ENCODE measurements at places on chromosomes 1 and 21.

- peaks cover 64% of the 10 kb centered on the region for H3K36me3 ChIP-seq
- no peak overlapping the region for H3K27ac ChIP-seq
- peak; percentile 14 for DNase-seq
These were observed 12.6 kb downstream of the METTL13 start for GRCh38 chr1:171794085-171794484.

- H3K27ac ChIP-seq: no peak overlapping the region
- DNase-seq: no peak
- H3K36me3 ChIP-seq: no peaks in the 10 kb centered on the region
These were observed 8.4 kb upstream of the FAAP20 start for GRCh38 chr1:2202843-2203601.

DNA sequence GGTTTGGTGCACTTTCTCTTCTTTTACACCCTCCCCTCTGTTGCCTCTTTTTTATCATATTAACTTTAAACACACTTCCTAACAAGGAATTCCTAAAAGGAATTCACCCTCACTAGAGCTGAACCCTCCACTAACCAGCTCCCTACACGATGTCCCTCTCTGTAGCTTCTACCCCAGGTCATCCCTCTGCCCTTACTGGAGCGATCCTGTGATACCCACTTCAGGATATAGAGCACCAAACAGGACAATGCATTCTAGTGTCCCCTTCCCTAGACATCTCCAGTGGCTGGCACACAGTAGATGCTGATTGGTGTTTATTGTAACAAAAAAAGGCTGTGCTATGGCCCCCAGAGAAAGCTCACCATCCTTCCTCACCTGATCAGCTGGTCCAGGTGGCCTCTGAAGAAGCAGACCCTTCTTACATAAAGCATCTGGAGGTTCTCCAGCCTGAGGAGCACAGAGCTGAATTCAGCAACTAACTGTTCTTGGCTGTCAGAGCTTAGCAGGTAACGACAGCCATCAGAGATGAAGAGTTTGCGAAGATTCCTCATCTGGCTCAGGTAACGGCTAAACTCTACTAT is 1.4 kb downstream of the PRAMEF18 start:
- no peak overlapping the region for H3K4me3 ChIP-seq
- no peak for DNase-seq
- H3K27me3 ChIP-seq: no peaks in the 10 kb centered on the region
- no peaks in the 10 kb centered on the region for H3K4me1 ChIP-seq

- peak; percentile 39 for DNase-seq
- no peak overlapping the region for H3K4me3 ChIP-seq
- H3K36me3 ChIP-seq: peaks cover 35% of the 10 kb centered on the region
- no peak overlapping the region for H3K27ac ChIP-seq
- H3K4me1 ChIP-seq: peaks cover 53% of the 10 kb centered on the region
- no peaks in the 10 kb centered on the region for H3K27me3 ChIP-seq
These were observed 4.3 kb downstream of the PRMT2 start for GRCh38 chr21:46639489-46640386.

- no peak for DNase-seq
- H3K27me3 ChIP-seq: no peaks in the 10 kb centered on the region
- no peak overlapping the region for H3K4me3 ChIP-seq
- H3K4me1 ChIP-seq: no peaks in the 10 kb centered on the region
These were observed 16.3 kb upstream of the FOXE3 start for GRCh38 chr1:47399846-47400155.

DNA sequence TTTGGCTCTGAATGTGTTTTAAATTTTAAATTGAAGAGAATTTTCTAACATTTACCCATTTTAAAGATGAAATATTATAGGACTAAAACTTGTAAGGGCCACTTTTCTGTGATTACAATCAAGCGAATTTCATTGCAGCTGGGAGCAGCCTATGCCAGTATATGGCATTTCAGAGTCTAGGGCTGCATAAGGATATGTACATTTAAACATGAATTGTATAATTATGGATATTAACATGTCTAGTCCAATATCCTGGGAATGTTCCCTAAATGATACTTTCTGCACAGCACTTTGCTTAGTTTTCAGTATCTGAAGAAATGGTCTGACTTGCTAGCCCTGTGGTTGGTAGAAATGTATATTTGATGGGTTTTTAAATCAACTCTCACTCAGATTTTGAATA is 8.4 kb downstream of the KCNJ15 start:
- no peak for DNase-seq
- H3K4me1 ChIP-seq: no peaks in the 10 kb centered on the region
- H3K36me3 ChIP-seq: no peaks in the 10 kb centered on the region
- H3K27me3 ChIP-seq: no peaks in the 10 kb centered on the region

DNA sequence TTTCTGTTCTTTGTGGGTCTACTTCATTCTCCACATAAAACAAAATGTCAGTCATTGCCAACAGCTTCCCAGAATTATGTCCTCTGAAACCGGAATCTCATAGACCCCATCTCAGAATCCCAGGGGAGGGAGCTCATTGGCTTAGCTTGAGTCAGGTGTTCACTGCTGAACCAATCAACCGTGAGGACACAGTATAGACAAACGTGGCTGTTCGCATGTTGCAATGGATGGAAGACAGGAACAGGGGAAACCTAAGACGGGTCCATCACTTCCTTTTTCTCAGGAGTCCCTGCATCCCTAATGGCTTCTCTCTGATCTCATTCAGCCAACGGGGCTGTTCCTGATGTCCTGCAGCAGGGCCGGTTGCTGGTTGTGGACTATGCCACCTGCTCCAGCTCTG is 9.1 kb downstream of the CELA2A start:
- H3K27me3 ChIP-seq: no peaks in the 10 kb centered on the region
- DNase-seq: no peak
- H3K4me3 ChIP-seq: no peak overlapping the region
- no peak overlapping the region for H3K27ac ChIP-seq
- H3K4me1 ChIP-seq: no peaks in the 10 kb centered on the region

- no peaks in the 10 kb centered on the region for H3K27me3 ChIP-seq
- no peak overlapping the region for H3K27ac ChIP-seq
- H3K4me1 ChIP-seq: no peaks in the 10 kb centered on the region
- H3K4me3 ChIP-seq: no peak overlapping the region
- DNase-seq: no peak
These were observed 574.2 kb downstream of the NUF2 start for GRCh38 chr1:163896001-163896400.

DNA sequence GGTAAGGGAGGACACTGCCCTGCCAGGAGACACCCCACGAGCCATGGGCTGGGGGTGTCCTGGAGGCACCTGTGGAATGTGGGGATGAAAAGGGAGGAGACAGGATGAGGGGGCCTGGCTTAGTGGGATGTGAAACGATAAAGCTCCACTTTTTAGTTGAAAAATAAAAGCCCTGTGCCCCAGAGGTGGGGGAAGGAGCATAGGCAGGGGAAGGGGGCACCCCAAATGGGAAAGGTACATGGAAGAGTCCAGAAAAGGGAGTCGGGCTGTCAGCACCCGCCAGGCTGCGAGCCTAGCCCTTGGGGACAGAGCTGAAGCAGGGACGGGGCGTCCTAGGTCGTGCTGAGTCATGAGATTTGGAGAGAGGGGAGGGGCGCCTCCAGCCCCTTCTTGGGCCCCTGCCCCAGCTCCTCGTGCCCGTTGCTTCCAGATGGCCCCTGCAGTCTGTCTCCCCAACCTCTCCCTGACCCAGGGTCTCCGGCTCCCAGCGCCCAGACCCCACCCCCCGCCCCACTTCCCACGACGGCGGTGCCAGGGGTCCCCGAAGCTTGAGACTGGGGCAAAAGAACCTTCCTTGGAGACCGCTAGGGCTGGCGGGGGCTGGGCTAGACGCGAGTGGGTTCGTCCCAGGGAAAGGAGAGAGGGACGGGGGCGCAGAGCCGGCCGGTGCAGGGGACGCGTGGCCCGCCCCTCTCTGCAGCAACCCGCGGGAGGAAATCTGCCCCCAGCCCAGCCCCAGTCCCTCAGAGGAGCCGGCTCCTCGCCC is 795 bp downstream of the SYT2 start:
- H3K27me3 ChIP-seq: peaks cover 27% of the 10 kb centered on the region
- no peaks in the 10 kb centered on the region for H3K4me1 ChIP-seq
- no peak overlapping the region for H3K4me3 ChIP-seq
- no peak overlapping the region for H3K27ac ChIP-seq
- no peak for DNase-seq
- no peaks in the 10 kb centered on the region for H3K36me3 ChIP-seq

- peaks cover 55% of the 10 kb centered on the region for H3K4me1 ChIP-seq
- no peaks in the 10 kb centered on the region for H3K27me3 ChIP-seq
- H3K36me3 ChIP-seq: no peaks in the 10 kb centered on the region
- peak overlapping the region; percentile 89 for H3K27ac ChIP-seq
- peak overlapping the region; percentile 73 for H3K4me3 ChIP-seq
- peak; percentile 46 for DNase-seq
These were observed 455 bp downstream of the UCHL5 start for GRCh38 chr1:193058529-193059281.

DNA sequence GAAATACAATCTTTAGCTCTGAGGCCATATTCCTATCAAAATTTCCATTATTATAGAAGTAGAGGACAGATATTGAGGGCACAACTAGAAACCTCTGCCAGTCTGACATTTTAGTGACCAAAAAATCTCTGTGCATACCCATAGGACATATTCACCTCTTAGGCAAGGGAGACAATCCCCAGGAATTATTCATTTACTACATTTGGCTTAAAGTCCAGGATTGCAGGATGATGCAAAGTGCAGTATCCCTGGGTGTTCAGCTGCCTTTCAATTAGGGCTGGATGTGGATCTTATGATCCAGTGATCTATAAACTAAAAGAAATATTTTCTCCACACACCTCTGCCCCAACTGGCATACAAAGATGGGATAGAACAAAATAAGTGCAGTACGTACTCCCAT is 50.9 kb downstream of the PTGS2 start:
- no peaks in the 10 kb centered on the region for H3K36me3 ChIP-seq
- no peaks in the 10 kb centered on the region for H3K27me3 ChIP-seq
- H3K4me3 ChIP-seq: no peak overlapping the region
- no peak for DNase-seq
- no peak overlapping the region for H3K27ac ChIP-seq

DNA sequence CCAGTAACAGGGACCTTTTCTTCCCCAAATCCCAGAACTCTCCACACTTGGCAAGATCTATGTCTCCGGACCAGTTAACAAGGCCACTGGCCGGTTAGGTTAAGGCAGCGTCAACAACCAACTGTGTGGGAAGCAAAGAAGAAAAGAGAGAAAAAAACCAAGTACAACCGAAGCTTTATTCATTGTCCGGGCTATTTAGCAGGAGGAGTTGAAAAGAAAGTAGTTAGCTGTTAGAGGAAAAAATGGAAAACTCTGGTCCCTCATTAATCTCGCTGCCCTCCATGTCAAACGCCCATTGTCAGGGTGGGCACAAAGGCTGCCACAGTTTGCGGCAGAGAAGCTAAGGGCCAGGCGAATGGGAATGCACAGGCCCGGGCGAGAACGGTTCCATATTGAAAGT is 49.3 kb upstream of the GRIK3 start:
- no peaks in the 10 kb centered on the region for H3K27me3 ChIP-seq
- H3K4me3 ChIP-seq: no peak overlapping the region
- H3K36me3 ChIP-seq: no peaks in the 10 kb centered on the region
- no peak for DNase-seq
- H3K27ac ChIP-seq: no peak overlapping the region
- H3K4me1 ChIP-seq: no peaks in the 10 kb centered on the region

DNA sequence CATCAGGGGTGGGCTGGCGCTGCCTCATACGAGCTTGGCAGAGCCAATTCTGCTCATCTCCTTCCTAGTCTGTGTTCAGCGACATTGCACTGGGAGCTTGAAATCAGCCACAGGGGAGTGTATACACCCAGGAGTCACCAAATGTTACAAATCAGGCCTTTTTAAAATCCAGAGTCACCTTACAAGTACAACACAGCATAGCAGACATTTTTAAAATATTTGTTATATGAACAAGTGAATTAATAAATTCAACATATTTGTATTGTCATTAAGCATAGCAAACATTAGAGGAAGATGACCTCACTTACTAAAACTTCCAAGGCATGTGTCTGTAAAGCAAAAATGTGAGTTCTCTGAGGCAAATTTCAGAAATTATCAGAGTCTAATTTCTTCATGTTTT is 210.0 kb downstream of the HLX start:
- no peak overlapping the region for H3K4me3 ChIP-seq
- no peaks in the 10 kb centered on the region for H3K36me3 ChIP-seq
- no peaks in the 10 kb centered on the region for H3K27me3 ChIP-seq
- H3K4me1 ChIP-seq: no peaks in the 10 kb centered on the region

DNA sequence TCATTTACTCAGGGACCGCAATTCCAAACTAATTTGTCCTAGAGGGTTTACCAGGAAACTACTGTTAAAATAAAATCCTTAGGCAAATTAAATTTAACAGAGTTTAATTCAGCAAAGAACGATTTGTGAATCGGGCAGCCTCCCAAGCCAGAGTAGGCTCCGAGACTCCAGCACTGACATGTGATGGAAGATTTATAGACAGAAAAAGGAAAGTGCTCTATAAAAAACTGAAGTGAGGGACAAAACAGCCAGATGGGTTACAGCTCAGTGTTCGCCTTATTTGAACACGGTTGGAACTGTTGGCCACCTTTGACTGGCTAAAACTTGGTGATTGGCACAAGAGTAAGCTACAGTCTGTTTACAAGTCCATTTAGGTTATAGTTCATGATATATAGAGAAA is 35.2 kb upstream of the RCSD1 start:
- H3K27ac ChIP-seq: no peak overlapping the region
- no peak overlapping the region for H3K4me3 ChIP-seq
- DNase-seq: no peak
- H3K4me1 ChIP-seq: peaks cover 2% of the 10 kb centered on the region
- no peaks in the 10 kb centered on the region for H3K27me3 ChIP-seq
- no peaks in the 10 kb centered on the region for H3K36me3 ChIP-seq

DNA sequence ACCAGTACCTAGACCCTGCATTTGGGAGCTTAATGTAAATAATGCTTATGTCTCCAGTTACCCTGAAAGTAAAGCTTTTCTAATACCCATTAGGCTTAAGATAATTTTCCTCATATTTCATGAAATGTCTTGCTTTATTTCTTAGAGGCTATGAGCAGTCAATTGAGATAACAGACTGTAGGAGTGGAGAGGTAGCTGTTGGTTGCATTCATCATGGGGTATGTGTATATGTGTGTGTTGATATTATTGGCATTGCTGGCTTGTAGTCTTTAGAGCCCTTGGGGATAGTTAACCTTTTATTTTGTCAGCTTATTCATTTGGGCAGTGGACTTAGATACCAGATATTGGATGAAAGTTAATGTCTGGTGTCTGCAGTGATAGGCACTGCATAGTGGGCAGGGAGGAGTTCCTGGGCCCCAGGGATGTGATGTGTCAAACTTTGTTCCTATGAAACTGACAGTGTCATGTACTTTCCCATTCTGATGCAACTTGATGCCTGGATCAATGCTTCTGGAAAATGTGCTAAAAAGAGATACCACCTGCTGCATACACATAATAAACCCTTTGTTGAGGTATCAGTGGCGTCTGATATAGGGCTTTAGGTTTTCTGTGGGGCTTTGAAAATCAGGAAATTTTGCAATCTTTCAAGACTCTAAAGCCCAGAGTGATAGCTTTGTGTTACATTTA is 83.9 kb downstream of the MAST2 start:
- H3K27me3 ChIP-seq: no peaks in the 10 kb centered on the region
- no peaks in the 10 kb centered on the region for H3K36me3 ChIP-seq

DNA sequence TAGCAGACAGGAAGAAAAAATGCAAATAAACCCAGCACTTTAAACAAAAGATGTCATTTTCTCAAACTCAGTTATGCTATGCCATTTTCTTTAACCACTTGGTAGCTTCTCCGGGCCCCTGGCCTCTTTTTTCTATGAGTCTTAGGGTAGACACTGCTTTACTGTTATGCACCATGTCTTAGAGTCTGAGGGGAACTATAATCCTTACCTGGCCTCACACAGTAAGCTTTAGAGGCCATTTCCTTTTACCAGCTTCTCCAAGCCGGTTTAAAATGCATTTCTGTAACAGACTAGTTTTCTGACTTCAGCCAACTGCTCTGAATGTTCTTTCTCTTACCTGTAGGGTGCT is 73.7 kb upstream of the EDEM3 start:
- H3K27me3 ChIP-seq: no peaks in the 10 kb centered on the region
- no peak overlapping the region for H3K4me3 ChIP-seq
- no peaks in the 10 kb centered on the region for H3K4me1 ChIP-seq
